ENCODE measurements at places on chromosomes 4 and X.
A peak's percentile ranks its signal among the peaks of the same experiment; 100 is the strongest.

DNA sequence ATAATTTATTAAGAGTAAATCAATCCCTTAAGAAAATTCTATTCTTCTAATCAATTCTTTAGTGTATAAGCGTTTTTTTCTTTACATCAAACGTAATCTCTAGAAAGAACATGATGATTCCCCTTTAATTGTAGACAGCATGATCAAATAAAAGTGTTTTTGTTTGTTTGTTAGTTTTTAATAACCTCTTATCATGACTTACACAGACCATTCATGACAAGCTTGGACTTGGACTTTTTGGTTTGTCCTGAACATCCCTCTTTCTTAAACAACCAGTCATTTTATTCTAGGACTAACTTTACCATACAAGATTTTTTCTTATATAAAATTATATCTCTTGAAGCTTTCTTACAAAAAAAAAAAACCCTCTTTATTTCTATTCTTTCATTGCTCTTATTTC, 344.6 kb upstream of the SPOCK3 start:
- no peak for DNase-seq

DNA sequence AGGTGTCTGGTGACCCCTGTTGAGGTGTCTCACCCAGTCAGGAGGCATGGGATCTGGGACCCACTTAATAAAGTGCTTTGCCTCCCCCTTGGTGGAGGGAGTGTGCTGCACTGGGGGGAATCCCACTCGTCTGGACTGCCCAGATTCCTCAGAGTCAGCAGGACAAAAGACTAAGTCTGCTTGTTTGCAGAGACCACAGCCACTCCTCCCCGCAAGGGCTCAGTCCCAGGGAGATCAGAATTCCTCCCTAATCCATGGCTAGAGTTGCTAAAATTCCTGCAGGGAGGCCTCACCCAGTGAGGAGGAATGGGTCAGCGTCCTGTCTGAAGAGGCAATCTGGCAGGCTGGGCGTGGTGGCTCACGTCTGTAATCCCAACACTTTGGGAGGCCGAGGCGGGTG, 442.2 kb downstream of the PABPC4L start:
- DNase-seq = no peak

DNA sequence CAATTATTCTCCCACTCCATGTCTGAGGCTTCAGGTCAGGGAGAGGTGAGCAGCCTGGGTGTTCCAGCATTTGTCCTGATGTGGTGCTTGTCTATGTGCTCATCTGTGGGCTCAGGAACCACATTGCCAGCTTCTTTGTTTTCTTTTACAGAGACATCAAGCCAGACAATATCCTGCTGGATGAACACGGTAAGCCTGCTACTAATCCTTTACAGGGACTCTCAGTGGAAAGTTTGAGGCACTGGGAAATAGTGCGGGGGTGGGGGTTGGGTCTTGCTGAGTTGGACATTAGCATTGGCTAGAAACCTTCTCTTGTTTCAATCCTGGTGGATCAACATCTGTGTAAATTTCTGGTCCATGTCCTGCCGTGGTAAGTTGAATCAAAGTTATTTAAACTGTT, 310.3 kb downstream of the EVC2 start:
- DNase-seq = no peak

GRCh38 chr4:8558080-8558960, 21.9 kb upstream of the GPR78 start:
- DNase-seq = no peak

- DNase-seq = no peak
Observed at GRCh38 chrX:74419864-74420195, 1.5 kb upstream of the SLC16A2 start.

DNA sequence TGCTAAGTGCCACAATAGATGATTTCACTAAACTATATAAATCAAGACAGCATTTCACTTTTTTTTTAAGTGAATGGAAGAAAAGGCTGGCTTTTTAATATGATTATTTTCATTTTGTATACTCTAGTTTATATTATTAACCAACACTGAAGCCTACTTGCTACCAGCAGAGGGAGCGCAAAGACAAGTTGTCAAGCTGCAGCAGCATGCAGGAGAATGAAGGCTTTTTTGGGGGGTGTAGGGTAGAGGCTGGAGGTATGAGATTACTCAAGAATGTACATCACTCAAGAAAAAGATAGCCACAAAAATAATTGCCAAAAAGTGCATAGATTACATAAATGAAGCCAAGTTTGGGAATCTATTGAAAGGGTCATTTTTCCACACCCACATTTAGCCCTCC, 519.5 kb downstream of the FGF13 start:
- DNase-seq = no peak

DNA sequence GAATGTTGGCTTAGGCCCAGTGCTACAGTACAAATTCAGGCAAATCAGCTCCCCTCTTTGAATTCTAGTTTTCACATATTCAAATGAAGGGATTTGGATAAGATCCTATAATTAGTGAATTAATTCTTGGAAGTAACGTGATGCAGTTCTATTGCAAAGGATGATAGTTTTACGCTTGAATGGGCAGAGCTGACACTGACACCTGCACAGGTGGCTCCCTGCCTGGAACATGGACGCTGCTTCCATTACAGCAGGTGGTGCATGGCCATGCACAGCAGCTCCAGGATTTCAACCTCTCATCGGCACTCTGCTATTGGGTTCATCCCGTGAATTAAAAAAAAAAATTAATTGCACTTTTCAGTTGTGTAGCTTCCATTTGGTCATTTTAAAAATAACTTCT, 28.4 kb upstream of the RPS6KA6 start:
- DNase-seq = no peak

DNA sequence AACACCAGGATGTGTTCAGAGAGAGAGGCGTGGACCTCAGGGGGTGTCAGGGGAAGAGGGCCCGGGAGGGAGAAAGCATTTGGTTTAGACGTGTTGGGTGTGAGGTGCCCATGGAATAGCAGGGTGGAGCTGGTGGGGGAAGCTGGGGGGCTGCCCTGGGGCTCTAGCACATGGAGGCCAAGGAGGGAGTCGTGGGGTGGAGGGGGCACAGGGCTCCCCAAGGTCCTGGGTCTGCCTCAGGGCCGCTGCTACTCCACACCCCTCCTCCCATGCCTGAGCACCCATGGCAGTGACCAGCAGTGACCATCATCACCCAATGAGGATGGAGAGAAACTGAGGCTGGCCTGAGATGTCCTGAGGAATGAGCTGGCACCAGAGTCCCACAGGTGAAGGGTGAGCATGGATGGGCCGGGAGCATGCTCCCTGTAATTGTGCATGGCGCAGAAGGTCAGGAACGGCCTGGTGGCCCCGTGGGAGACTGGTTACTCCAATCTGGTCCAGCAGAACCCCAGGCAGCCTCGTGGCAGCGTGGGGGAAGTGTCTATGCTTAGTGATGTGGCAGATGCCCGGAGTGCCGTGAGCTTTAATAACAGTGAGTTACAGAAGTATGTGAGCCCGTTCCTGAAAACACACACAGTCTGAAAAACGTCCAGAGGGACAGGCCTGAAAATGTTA, 69.4 kb upstream of the GPR78 start:
- no peak for DNase-seq

DNA sequence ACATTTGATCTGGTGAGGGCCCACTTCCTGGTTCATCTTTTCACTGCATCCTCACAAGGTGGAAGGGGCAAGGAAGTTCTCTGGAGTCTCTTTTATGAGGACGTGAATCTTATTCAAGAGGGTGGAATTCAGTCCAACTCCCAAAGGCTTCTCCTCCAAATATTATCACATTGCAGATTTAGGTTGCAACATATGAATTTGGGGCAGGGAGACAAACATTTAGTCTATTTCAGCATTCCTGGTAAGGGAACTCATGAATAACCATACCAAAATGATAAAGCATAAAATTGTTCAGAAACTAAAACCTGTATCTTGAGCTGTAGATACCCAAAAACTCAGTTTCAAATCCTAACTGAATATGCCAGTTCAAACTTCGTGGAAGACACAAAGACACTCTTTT, 246.8 kb downstream of the QDPR start:
- DNase-seq = no peak

DNA sequence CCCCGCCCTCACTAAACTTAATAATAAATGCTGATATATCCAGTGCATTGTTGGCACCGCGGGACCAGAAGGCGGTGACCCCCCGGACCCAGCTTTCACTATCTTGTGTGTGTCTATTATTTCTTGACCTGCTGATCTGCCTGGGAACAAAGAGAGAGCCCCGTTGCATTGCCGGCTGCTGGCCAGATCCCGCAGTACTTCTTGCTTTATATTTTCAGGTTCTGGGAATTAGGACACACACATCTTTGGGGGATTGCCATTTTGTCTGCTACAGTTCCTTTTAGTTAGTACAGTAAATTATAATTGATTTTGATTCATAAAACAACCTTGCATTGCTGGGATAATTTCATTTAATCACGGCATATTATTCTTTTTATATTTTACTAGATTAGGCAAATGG, 2.2 kb upstream of the RTL8B start:
- no peak for DNase-seq

- no peak for DNase-seq
Observed at GRCh38 chr4:99506781-99507180, 4.0 kb upstream of the C4orf17 start.

DNA sequence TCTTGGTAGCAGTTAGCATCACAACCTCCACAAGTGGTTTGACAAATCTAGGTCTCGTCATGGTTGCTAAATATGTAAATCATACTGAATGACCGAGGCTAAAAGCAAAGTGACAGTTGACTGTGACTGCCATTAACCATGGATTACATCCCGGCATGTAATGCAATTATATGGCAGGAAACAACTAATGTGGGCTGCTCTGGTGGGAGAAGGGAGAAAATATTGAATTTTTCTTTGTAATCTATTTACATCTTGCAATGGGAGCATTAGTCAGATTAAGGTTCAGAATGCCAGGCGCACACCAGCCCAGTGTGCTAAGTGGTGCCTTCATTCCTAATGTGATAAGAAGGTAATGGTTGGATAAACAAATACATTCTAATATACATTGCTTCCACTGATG, 35.8 kb downstream of the UNC5C start:
- no peak for DNase-seq

DNA sequence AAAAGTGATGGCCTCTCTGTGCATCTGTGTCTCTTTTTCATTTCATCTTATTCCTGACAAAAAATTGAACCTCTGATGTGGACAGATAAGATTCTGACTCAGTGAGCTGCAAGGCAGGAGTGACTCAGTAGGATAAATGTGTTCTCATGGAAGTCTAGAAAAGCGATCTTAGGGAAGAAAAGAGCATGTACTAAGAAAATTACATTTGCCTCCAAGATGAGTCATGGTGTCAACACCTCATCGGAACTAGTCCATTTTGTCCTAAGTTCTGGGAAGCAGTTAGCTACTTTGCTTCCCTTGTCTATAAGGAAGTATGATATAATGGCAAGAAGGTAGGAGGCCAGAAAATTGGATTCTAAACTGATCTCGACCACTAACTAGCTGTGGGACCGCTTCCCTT, 83.5 kb upstream of the AFF2 start:
- DNase-seq = no peak

GRCh38 chr4:154119317-154119716, 330.4 kb upstream of the SFRP2 start:
- no peak for DNase-seq

- no peak for DNase-seq
Observed at GRCh38 chr4:27016551-27016950, 155.9 kb downstream of the STIM2 start.

GRCh38 chr4:157045507-157046127, 30.3 kb upstream of the GLRB start:
- DNase-seq = peak; percentile 40

DNA sequence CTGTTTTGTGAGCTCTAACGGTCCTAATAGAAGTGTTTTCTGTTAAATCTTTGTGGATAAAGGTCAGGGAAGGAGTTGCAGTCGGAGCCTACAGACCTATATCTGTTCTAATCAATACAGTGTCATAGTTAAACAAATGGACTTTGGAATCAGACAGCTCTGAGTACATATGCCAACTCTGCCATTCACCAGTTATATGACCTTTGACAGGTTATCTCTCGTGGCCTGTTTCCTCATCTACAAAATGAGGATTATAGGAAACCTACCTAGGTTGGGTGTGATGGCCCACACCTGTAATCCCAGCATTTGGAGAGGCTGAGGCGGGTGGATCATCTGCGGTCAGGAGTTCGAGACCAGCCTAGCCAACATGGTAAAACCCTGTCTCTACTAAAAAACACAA, 89.7 kb downstream of the MID1IP1 start:
- DNase-seq = no peak

- DNase-seq = no peak
Observed at GRCh38 chr4:71568131-71568530, 215.7 kb downstream of the GC start.

DNA sequence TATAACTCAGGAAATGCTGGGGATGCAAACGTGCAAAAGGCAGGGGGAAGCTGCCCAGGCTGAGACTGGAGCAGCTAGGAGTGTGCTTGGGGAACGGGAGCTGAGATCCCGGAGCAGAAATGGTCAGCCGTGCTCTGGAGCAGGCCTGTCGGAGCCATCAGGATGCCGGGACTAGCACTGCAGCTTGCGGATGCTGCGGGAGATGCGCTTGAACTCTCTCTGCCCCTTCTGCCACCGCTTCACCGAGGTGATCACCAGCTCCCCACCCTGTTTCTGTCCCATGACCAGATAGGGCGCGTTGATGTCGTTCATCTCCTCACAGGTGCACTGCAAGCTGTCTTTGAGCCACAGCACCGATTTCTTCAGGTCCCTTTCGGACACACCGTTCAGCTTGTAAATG, 7.6 kb downstream of the SFRP2 start:
- no peak for DNase-seq

DNA sequence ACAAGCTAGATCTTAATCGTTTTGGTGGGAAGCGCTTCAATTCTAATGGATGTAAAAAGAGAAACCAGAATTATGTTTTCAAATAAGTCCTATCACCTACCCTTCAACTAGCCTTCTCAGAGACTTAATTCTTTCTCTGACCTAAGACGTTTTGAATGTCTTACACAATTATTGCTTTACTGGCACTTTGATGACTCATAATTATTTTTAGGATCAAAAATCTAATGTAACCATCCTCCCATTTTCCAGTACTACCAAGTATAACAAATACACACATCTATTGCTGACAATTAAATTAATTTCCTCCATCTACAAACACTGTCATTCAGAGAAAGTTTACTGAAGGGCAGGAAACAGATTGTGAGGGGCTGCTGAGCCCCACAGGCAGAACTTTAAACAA, 108.6 kb downstream of the PPP3CA start:
- DNase-seq = no peak

DNA sequence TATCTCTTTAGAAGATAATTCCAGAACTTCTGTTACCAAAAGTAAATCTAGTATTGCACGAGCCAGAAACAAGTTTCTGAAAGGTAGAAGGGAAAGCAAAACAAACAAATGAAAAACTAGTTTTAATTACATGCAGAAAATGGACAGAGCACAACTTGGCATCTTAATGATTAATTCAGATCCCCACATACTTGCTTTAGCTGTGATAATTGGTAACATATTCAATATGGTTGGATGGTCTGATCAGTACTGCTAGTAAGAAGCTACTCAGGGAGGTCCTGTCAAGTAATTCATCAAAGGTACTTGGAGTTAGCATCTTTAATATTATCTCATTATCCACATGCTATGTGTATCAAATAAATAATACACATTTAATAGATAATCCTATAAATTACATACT, 204.3 kb downstream of the TRAM1L1 start:
- no peak for DNase-seq

- DNase-seq = no peak
Observed at GRCh38 chr4:1074077-1074476, 39.3 kb downstream of the RNF212 start.

GRCh38 chrX:19705196-19705769, 182.1 kb downstream of the SH3KBP1 start:
- no peak for DNase-seq
